Stimulated activated CD4-positive, alpha-beta T cell treated with anti-CD3 and anti-CD28 coated beads, Interleukin-2, amount 100 ng/mL, for 24 hours (primary cell): ENCODE measurements at places on chromosomes 5 and 9.
A peak's percentile ranks its signal among the peaks of the same experiment; 100 is the strongest.

DNA sequence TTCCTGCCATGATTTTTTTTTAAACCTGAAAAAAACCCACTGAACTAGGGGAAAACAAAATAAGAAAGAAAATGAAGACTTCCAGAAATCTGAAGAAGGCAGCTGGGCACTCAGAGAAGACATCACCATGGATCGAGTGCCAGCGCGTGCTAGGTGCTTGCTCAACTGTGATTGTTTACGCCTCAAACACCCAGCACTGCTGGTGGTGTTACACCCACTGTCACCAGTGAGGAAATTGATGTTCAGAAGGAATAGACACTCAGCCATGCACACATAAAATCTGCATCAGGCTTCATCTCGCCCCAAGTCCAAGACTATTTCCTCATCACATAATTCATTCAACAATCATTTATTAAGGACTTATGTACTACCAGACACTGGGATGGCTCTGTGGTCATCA lies 82.1 kb downstream of the HRH2 start:
- no peak for DNase-seq

DNA sequence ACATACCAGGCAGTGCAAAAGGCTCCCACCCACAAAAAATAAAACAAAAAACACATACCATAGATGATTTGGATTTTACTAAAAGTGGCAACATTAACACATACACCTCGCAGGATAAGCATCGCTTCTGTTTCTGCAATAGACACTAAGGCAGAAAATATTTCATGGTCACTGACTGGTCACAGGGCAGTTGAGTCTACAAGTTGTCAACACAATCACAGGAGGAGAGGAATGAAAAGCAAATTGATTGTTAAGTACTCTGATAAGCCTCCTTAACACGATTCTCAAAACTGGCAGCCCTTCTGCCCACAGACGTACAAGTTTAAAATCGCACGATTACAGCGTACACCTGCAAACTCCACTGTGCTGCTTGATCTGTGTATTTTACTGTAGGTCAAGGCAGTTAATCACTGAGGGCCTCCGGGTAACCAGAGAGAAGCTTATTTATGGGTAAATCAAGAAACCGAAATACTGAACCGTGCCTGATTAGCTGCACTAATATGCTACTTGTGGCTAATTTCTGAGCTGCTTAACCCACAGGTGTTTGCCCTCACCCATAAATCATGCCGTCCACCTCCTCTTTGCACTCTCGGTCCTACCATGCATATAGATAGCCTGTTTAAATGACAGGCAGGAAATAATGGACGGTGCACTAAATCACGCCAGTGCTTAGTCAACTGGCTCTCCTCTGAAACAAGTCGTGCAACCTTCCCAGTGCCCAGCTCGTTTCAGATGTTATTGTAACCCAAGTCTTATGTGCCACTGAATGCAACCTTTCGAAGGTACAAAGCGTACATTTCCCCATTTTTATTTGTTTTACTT lies 659.4 kb upstream of the ADAMTS16 start:
- no peak for DNase-seq

DNA sequence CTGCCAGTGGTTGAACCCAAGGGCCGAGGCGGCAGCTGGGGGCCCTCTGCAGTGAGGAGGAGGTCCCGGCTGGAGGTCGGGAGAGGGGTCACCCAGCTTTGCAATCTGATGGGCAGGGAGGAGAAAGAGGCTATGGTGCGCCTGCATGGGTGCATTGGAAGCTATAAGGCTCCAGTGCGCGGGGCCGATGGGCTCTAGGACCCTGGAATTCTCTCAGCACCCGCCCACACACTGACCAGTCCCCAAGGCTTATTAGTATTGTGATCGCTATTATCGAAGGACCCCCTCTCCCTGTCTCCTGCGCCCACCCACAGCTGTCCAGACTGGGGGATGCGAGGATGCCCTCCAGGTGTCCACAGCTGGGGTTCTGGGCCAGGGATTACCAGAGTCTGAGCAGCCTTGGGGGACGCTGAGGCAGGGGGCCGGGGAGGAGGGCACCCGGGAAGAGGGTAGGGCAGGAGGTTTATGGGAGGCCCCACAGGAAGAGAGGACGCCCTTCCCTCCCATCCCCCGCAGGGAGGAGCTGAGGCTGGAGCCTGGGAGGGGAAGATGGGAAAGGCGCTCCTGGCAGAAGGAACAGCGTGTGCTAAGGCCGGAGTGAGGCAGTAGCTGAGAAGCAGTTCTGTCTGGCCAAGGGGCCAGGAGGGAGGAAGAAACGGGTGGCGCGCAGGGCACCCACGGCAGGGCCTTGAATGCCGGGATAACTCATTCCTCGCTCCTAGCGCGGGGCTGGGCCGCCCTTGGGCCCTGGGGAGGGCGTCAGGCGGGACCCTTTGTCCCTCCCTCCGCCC lies 24.2 kb downstream of the C9orf50 start:
- no peak for DNase-seq

GRCh38 chr5:157469687-157470086 lies 9.7 kb downstream of the NIPAL4 start:
- DNase-seq: no peak

GRCh38 chr5:97062046-97062445 lies 80.4 kb downstream of the LIX1 start:
- DNase-seq: no peak

GRCh38 chr5:18761801-18762200 lies 1127.5 kb downstream of the TAF11L14 start:
- DNase-seq: no peak

DNA sequence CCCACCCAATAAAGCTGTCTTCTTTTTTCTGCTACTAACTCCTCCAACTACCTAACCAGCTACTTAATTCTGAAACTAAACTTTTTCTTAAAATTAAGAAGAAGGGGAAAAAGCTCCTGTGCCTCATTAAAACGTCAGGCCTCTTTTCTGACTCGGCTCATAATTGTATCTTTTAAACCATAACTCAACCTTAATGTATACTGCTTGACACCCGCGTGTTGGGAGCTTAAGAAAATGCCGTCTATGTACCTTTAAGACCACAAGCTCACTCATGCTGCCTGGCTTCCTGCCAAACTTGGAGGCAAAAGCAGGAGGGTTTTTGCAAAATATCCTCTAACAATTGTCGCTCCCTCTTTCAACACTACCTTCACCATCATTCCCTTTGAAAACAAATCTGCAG lies 5.0 kb downstream of the EBF1 start:
- peak; percentile 59 for DNase-seq
